ENCODE measurements at places on chromosomes 12 and 14. TPM values are rescaled to one million over a fixed set of nuclear protein-coding genes. Genes with fewer than 3 reads are reported as not detected.

The DNAH10 gene
- 1.2 TPM for total RNA-seq

The NFE2 gene
- total RNA-seq = 8.6 TPM

The KRT75 gene
- total RNA-seq = 67.9 TPM

The SLC7A7 gene
- total RNA-seq = 3.8 TPM

The MYF6 gene
- not detected for total RNA-seq

The CRADD gene
- 39.5 TPM for total RNA-seq

The FOXN4 gene
- total RNA-seq = not detected

The ZC3H10 gene
- total RNA-seq = 5.6 TPM

The SYNE3 gene
- total RNA-seq = 9.1 TPM

The OR6C4 gene
- not detected for total RNA-seq

The C14orf119 gene
- 10.1 TPM for total RNA-seq

The LMNTD1 gene
- total RNA-seq = 2.7 TPM

The STAC3 gene
- 2.2 TPM for total RNA-seq

The FZD10 gene
- total RNA-seq = 18.0 TPM

The GZMB gene
- total RNA-seq = not detected

The COQ5 gene
- 14.9 TPM for total RNA-seq

The CD163 gene
- total RNA-seq = 17.8 TPM

The WNT1 gene
- not detected for total RNA-seq

The LRP6 gene
- total RNA-seq = 28.1 TPM

The CFAP54 gene
- total RNA-seq = 0.16 TPM

The ANKRD33 gene
- not detected for total RNA-seq

The HOXC10 gene
- 12.5 TPM for total RNA-seq

The TROAP gene
- 14.6 TPM for total RNA-seq

The ESRRB gene
- total RNA-seq = not detected

The BATF gene
- total RNA-seq = 1.1 TPM

The EP400 gene
- total RNA-seq = 35.0 TPM

The PACS2 gene
- total RNA-seq = 76.7 TPM

The SOX5 gene
- total RNA-seq = 19.0 TPM

The SLC22A17 gene
- 18.8 TPM for total RNA-seq

The POTEG gene
- total RNA-seq = not detected

The FBXO21 gene
- 109 TPM for total RNA-seq

The IRF2BPL gene
- 44.7 TPM for total RNA-seq

The TAS2R9 gene
- not detected for total RNA-seq

The CCDC38 gene
- 0.29 TPM for total RNA-seq

The SLC25A47 gene
- not detected for total RNA-seq

The FGF23 gene
- not detected for total RNA-seq

The ALDH1L2 gene
- total RNA-seq = 4.6 TPM

The ADAM21 gene
- not detected for total RNA-seq

The PPP4R4 gene
- 0.24 TPM for total RNA-seq

The MAGOHB gene
- 7.9 TPM for total RNA-seq

The TMEM63C gene
- 13.6 TPM for total RNA-seq

The AVPR1A gene
- total RNA-seq = 10.0 TPM

The CCDC197 gene
- total RNA-seq = not detected

The ATP23 gene
- total RNA-seq = 5.8 TPM
